NCI-H187 treated with DMSO at 0.1 percent for 48 hours (cell line): ENCODE measurements at places on chromosomes 3 and 15.

DNA sequence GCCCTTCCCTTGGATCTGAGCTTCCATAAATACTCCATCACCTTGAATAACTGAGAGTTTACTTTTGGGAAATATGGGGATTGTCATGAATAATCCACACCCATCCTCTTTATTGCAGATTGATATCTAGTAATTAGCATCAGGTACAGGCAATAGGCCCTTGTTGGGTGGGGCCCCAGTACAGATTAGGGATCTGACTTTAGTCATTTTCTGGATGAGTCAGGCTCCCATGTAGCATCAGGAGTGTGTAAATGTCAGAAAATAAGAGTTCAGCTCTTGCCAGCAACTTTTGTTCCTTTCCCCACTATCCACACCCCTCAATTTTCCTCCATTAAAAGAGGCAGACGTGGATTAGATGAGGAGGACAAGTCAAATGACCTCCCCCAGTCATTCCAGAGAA lies 17.7 kb upstream of the SNRK start:
- DNase-seq = no peak

GRCh38 chr15:86915811-86916331 lies 836.2 kb downstream of the AGBL1 start:
- no peak for DNase-seq

DNA sequence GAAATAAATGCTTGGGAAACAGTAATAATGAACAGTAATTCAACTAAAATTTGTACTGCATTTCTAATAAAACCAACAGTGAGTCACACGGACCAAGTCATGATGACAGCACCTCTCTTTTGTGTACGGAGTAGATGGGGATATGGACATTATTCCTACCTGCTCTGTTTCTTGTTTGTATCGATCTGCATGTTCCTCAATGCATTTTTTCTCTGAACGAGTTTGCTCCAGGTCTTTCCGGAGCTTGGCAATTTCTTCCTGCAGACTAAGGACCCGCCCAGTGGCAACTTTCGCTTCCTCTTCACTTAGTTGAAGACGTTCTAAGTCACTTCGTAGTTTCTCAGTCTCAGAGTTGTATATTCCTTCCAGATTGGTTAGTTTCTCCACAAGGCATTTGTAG lies 74.4 kb upstream of the MYO5C start:
- no peak for DNase-seq

GRCh38 chr15:82567661-82568060 lies 27.4 kb upstream of the RPS17 start:
- DNase-seq = no peak

- no peak for DNase-seq
Measured at GRCh38 chr3:76514836-76515235, 525.1 kb upstream of the ROBO2 start.

DNA sequence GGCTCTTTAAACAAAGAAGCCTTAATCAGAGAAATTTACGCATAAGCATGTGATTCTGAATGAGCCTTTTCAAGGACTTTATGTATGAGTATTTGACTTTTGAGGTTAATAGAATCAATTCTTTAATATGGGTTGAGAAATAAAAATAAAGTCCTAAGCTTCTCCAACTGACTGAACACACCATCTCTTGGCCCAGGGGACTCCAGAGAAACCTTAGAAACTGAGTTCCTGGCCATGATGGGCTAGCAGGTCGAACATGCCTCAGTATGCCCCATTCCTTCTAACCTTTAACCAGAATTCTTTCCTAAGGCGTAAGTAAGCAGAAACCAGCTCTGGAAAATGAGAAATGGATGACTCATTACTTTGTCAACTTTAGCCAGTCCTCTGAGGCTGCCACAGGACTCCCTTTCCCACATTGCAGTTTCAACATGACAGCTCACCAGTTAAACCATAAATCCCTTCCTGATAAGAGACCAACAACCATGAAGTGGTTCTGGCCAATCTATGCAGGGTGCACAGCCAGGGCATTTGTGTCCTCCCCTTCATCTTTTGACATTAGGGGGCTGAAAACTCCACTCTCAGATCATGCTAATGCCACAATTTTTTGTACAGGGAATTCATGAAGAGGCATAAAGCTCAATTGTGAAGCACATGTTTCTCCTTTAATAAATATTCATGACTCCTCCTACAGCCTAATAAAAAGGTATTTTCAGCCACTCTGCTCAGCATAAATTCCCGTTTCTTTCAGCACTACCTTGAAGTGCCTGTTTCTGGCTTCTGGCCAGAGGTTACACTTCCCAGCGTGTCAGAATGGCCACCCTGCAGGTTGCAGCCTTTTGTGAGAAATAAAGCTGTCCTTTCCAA lies 33.3 kb downstream of the TM4SF18 start:
- DNase-seq = no peak
